Smooth muscle cell of the pulmonary artery (primary cell): ENCODE measurements at places on chromosomes 6 and 20. TPM values are rescaled to one million over a fixed set of nuclear protein-coding genes. Genes with fewer than 3 reads are reported as not detected.

NOTCH4 gene
- total RNA-seq: 0.65 and 0.96 TPM in 2 replicates

WTAP gene
- 72.6 and 86.3 TPM in 2 replicates for total RNA-seq

KCNG1 gene
- 3.2 and 18.6 TPM in 2 replicates for total RNA-seq

ID4 gene
- total RNA-seq: 6.1 and 19.0 TPM in 2 replicates

GGTLC1 gene
- not detected in 2 replicates for total RNA-seq

MTG2 gene
- 15.4 and 19.2 TPM in 2 replicates for total RNA-seq

DAAM2 gene
- 22.5 and 96.0 TPM in 2 replicates for total RNA-seq

TGM2 gene
- total RNA-seq: 433 and 594 TPM in 2 replicates
